ENCODE measurements at places on chromosomes 2 and 18.

GRCh38 chr2:32235315-32235714 is 29.4 kb downstream of the NLRC4 start:
- no peak for DNase-seq

GRCh38 chr2:151472966-151473365 is 63.3 kb downstream of the RIF1 start:
- DNase-seq: no peak

- DNase-seq: no peak
Observed at GRCh38 chr2:207768866-207769596, 675 bp downstream of the FZD5 start.

GRCh38 chr2:170905864-170906263 is 23.2 kb upstream of the GORASP2 start:
- DNase-seq: no peak

DNA sequence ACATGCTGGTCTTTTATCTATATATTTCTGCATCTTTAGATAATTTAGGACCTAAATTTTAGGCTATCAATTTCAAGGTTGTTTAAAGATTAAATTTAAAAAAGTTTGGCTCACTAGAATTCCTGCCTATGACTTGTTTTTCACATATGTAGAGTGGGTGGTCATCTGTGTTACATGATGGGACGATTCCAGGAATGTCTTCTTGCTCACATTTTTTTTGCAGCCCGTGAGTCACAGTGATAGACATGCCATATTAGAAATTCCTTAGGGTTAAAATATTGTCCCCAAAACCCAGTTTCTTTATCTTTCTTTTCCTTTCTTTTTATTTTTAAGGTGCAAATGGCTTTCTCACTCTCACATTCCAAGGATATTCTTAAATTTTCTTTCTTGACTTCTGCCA is 652.0 kb downstream of the PLCL1 start:
- DNase-seq: no peak
